ENCODE measurements at places on chromosomes 7 and 10.

DNA sequence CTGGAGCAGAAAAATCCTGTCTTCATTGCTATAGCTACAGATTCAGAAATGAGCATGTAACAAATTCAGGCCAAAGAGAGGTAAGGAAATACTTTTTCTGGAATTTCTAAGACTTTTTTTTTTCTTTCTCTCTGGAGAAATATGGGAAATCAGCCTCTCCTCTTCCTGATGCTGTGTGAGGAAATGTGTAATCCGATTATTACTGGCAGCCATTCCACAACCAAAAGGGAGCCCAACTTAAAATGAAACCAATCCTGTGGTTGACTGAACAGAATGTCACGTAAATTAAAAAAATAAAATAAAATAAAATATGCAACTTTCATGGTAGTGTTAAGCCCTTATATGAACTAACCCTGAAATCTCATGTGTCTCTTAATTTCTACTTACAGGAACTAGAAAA, 10.7 kb upstream of the POT1 start:
- DNase-seq, result no peak

GRCh38 chr7:35334506-35334905, 80.6 kb upstream of the TBX20 start:
- DNase-seq, result no peak

- DNase-seq, result no peak
These were observed 414.7 kb upstream of the NRP1 start for GRCh38 chr10:33749067-33749735.

DNA sequence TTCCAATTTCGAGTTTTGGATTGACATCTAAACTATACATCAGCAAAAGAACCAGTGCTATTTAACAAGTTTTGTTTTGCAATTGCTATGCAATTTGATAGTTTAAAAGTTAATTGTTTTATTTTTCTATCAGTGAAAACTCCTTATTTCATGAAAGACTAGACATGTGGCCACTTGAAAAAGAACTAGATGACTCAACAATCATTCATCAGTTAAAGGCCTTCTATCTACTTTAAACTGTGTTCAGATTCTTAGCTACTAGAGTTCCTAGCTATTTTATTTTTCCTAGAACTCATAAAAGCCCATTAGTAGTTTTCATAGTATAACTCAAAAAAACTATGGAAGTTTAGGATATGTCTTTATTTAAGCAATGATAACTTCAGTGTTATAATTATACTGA, 104.6 kb upstream of the LSM8 start:
- no peak for DNase-seq

- no peak for DNase-seq
These were observed 39.8 kb downstream of the SEM1 start for GRCh38 chr7:96669812-96670211.

GRCh38 chr7:131161103-131161502, 166.6 kb upstream of the MKLN1 start:
- DNase-seq, result no peak

- DNase-seq, result no peak
These were observed 21.8 kb downstream of the ARHGAP19 start for GRCh38 chr10:97270523-97271154.

GRCh38 chr7:129853661-129854268, 99.0 kb downstream of the UBE2H start:
- DNase-seq, result no peak

GRCh38 chr7:114802632-114803031, 119.3 kb upstream of the MDFIC start:
- no peak for DNase-seq

DNA sequence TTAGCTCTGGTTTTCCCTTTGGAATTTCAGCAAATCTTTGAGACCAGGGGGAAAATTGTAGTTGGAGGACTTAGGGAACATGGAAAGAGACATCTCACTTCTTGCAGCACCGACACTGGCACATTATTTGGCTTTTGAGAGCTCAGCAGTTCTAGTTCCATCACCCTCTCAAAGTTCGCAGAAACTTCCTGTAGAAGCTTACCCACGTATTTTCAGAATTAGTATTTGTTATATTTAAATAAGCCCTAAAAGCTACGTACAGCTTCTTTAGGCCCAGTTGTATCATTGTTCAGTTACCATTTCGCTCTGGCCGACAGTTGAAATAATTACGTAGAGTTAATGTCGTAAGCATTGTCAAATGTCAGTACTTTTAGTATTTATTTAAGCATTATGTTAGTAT, 13.4 kb downstream of the CEP55 start:
- DNase-seq, result no peak

- DNase-seq, result no peak
These were observed 229.7 kb downstream of the CSTF2T start for GRCh38 chr10:51469686-51470085.

DNA sequence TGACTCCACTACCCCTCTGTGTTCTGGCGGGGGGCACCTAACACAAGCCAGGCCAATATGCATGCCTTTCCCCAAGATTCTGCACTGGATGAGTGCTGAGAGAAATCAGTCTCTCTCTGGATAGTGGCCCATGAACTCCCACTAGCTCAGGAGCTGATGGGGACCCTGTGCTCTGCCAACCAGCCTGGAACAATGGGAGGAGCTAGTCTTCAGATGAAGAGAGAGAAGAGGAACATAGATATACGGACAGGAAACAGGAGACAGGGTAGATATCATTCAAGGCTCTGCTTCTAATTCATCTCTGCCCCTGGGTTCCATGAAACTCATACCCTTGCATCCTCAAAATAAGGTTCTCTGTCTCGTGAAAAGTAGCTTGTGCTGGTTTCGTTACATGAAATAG, 27.9 kb upstream of the PLXNA4 start:
- no peak for DNase-seq

- DNase-seq, result no peak
These were observed 191.9 kb upstream of the AGK start for GRCh38 chr7:141359262-141359661.

DNA sequence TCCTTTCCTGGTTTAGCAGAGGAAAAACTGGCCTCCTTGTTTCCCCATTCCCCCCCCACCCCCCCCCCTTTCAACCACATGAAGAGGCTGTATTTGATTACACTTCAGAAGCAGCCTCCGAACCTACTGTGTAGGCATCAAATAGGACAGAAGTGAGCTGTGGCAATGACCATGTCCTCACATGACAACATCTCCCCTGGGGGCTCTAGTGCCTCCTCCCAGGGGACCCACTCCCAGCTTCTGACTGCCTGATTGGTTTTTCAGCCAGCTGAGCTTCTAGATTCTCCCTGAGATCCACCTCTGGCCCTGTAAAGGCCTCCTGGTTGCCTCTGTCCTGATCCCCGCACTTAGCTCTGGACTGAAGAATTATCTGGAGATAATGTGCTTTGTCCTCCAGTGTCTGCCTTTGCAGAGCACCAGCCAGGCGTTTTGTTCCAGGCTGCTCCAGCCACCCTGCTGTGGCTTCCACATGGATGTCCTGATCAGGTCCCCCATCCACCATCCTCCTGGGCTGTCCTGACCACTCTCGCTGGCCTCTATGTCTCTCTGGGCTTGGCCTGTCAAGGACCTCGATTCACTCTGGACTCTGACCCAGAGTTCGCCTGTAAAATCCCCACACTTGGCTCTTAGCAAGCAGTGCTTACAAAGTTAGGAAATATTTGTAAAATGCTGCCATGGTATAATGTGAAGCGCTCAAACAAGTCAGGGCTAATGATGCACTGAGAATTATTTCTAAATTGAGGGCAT, 42.4 kb upstream of the TOMM7 start:
- DNase-seq, result no peak

GRCh38 chr10:128274938-128275337, 148.7 kb upstream of the MKI67 start:
- no peak for DNase-seq

DNA sequence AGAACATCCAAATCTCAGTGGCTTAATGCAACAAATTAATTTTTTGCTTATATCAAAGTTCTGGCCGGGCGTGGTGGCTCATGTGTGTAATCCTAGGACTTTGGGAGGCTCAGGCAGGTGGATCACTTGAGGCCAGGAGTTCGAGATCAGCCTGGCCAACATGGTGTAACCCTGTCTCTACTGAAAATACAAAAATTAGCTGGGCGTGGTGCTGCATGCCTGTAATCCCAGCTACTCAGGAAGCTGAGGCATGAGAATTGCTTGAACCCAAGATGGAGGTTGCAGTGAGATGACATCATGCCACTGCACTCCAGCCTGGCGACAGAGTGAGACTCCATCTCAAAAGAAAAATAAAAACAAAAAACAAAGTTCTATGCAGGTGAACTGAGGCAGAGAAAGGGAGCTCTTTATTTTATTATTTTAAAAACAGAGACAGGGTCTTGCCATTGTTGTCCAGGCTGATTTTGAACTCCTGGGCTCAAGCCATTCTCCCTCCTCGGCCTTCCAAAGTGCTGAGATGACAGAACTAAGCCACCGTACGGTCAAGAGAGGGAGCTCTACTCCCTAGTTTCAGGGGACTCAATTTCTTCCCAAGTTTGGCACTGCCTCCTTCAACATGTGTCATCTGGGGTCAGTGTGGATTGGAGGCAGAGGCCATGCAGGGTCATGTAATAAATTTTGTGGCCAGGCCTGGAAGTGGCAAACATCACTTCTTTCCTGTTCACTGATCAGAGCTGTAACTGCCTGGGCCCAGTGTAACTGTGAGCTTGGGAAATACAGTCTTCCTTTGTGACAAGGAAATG, 2.4 kb downstream of the ADCK2 start:
- DNase-seq, result peak; percentile 52

- DNase-seq, result no peak
These were observed 342.7 kb upstream of the KLF6 start for GRCh38 chr10:4127518-4128315.

DNA sequence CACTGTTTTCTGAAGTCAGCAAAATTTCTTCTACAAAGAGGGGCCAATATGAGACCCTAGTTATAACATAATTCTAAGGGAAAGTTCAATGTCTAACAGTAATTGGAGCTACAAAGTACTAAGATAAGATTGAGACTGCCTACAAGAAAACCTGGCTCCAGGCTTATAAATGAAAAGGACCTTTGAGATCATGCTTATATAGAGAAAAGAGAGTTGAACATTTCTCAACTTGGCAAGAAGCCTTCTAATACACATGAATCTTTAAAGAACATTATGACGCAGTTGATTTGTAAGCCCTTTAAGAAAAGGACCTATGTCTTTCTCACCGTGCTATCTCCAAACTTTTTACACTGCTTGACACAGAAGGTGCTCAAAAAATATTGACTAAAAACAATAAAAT, 87.9 kb downstream of the TPK1 start:
- no peak for DNase-seq

- DNase-seq, result no peak
These were observed 178.2 kb downstream of the TRIL start for GRCh38 chr7:28779954-28780353.

GRCh38 chr7:130112093-130112492, 41.8 kb downstream of the KLHDC10 start:
- DNase-seq, result no peak

DNA sequence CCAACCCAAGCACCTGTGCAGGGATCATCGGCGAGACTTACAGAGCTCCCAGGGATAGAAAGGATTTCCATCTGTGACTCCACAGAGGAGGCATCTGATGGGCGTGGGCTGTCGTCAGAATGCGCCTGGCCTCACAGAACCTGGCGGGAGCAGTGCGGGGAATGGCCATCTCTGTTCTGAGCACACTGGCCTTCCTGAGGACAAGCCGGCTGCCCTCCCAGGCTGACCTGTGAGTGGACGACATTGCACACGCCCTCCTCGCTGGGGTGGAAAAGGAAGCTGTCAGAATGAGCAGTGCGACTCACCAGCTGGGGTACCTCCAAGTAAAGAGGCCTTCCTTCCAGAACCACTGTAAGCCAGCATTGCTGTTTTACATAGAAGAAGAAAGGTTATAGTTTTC, 234.6 kb upstream of the PITRM1 start:
- no peak for DNase-seq

DNA sequence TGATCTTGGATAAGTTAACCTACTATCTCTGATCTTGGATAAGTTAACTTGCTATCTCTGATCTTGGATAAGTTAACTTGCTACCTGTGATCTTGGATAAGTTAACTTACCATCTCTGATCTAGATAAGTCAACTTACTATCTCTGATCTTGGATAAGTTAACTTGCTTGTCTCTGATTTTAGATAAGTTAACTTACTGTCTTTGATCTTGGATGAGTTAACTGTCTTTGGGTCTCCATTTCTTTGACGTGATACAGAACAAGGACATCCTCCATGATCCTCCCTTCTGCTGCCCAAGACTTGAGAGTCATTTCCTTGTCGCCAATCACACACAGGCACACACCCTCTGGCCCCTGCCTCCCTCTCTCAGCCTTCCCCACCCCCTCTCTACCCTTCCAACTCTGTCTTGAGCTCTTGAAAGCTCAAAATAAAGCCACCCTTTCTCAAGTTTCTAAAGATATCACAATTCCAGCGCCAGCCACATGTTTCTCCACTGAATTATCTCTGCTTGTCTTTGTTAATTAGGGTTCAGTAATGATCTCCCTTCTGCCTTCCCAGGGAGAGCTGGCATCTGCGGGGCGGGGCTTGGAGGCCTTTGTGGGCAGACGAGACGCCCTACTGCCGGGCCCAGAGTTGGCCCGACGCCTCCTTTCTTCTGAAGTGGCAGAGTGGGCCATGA, 85.1 kb upstream of the GTF2I start:
- DNase-seq, result no peak

GRCh38 chr10:79502561-79503309, 9.6 kb upstream of the EIF5AL1 start:
- no peak for DNase-seq

DNA sequence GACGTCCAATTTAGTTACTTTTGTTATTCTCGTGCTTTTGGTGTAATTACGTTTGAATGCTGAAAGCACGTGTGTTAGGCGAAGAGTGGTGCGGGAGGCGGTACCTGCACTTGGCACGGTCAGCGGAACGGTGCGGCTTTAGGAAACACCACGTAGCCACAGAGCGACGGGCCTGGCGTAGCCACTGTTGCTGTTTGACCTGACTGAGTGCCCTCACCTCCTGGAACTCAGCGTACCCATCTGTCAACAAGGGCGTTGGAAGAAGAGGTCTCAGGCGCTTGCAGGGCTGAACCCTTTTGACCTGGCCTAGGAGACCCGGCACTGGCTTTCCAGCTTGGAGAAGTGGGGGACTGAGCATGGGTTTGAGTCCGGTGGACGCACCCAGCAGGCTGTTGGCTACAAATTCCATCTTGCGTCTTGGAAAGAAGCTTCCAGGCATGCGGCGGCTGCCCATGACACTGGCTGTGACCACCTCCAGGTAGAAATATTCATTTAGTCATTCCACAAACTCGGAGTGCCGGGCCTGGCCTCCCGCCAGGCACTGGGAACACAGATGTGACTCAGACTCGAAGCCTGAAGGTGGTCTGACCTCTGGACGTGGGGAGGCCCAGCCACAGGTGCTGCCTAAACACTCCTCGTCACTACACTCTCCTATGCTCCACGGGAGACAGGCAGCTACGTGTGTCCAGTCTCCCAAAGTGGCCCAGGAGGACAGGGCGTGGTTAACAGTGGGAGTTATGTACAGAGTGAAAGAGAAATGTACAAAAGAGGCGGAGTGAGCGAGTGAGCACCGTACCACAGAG, 22.2 kb downstream of the FAM20C start:
- DNase-seq, result no peak

- DNase-seq, result no peak
These were observed 269.4 kb downstream of the DNAJB9 start for GRCh38 chr7:108839076-108839475.

- DNase-seq, result no peak
These were observed 5.4 kb downstream of the PPIA start for GRCh38 chr7:44801890-44802289.
